ENCODE measurements at places on chromosomes 2 and 18.
A peak's percentile ranks its signal among the peaks of the same experiment; 100 is the strongest.

GRCh38 chr2:40127146-40127545 is 324.7 kb downstream of the SLC8A1 start:
- no peak for DNase-seq

- DNase-seq = peak; percentile 87
These were observed 165.0 kb downstream of the LNPK start for GRCh38 chr2:175837046-175837445.

- no peak for DNase-seq
These were observed 36.7 kb upstream of the GPC1 start for GRCh38 chr2:240398661-240399267.

- no peak for DNase-seq
These were observed 49.7 kb downstream of the SH3YL1 start for GRCh38 chr2:213932-214693.

DNA sequence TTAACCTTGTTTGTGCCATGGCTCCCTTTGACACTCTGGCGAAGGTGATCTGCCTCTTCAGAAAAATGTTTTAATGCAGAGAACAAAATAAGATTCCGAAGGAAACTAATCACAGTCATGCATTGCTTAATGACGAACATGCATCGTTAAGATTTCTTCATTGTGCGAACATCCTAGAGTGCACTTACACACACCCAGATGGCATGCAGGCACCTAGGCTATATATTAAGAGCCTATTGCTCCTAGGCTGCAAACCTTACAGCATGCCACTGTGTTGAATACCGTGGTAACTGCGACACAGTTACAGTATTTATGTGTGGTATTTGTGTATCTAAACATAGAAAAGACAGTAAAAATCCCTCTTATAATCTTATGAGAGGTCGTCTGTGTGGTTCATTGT is 8.3 kb downstream of the ASAP2 start:
- no peak for DNase-seq

DNA sequence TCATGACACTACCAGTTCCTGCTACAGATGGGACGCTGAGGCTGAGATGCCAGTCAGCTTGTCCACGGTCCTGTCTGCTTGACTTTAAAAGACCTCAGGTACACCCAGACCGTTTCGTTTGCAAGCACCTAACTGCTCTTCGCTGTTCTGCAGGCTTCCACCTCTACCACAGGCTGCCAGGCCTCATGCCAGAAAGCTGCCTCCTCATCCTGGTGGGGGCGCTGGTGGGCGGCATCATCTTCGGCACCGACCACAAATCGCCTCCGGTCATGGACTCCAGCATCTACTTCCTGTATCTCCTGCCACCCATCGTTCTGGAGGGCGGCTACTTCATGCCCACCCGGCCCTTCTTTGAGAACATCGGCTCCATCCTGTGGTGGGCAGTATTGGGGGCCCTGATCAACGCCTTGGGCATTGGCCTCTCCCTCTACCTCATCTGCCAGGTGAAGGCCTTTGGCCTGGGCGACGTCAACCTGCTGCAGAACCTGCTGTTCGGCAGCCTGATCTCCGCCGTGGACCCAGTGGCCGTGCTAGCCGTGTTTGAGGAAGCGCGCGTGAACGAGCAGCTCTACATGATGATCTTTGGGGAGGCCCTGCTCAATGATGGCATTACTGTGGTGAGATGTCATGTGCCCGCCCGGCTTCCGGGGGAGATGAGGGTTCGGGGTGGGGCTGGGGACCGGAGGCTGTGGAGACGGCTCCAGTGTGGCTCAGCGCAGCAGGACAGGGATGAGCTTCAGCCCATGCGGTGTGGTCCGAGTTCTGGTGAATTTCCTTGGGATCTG is 5.9 kb downstream of the SLC9A4 start:
- DNase-seq = no peak
